Iris pigment epithelial cell (primary cell): ENCODE measurements at places on chromosomes 3 and 15.

DNA sequence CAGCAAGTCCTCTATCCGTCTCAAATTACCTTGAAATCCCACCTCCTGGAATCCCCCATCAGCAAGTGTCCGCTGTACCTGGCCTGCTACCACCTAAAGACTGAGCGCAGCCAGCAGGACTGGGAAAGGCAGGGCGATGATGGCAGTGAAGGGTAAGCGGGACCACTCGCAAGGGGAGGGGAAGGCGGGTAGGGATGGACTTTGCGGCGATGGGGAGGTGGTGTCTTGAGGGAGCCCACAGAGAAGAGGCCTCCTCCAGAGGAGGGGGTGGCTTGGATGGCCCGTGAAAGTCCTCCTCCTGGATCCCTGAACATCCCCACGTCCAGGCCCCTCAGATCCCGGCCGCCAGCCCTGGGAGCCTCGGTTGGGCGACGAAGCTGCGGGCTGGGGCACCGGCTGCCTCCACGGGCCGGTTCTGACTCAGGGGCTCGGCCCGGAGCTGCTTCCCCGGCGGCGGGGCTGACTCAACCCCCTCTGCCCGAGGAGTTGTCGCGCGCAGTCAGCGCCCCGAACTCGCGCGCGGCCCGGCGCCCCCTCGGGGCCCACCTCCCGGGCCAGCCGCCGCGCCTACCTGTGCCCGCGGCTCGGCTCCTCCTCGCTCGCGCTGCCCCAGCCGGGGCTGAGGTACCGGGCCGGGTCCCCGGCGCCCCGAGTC is 512 bp downstream of the LARP6 start:
- DNase-seq = peak; percentile 84

- DNase-seq = no peak
Measured at GRCh38 chr15:42220216-42220615, 12.1 kb upstream of the VPS39 start.

- DNase-seq = no peak
Measured at GRCh38 chr3:71310359-71310979, 273.1 kb downstream of the FOXP1 start.

DNA sequence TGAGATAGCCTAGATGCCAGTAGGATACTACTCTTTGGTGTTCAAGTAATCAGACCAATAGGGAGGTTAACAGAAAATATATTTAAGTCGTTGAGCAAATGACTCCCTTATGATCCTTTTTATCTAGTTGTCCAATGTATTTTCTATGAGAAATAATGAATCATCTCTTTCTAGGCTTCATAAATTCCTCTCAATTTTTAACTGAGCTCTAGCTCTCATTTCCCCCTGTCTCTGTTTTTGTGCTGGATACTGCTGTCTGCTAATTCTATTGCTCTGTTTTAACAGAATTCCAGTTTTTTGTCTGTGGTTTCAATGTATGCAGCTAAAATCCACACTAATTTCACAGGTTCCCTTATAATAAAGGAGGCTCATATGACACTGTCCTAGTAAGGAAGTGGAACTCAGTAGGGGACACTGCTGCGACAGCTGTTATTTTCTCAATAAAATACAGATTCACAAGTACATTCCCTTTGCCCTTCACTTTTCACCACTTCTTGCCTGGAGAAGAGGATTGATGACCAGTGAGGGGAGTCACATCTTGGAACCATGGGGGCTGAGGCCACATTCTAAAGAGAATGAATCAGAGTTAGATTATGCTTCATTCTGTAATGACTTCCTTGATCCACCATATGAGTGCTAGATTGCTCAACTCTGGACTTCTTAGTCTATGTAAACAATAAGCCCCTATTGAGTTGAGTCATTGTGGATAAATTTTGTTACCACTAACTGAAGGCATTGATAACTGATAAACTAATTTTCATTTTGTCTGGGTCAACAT is 558.7 kb upstream of the KCNMB2 start:
- peak; percentile 98 for DNase-seq

DNA sequence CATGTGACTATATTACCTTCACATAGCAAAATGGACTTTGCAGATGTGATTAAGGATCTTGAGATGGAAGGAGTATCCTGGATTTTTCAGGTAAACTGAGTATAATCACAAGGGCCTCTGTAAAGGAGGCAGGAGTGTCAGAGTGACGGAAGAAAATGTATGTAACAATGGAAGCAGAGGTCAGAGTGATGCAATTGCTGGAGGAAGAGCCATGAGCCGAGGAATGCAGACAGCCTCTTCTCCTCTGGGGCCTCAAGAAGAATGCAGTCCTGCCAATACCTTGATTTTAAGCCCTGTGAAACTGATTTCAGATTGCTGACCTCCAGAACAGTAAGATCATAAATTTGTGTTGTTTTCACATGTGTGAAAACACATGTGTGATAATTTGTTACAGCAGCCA is 15.1 kb downstream of the HEMK1 start:
- peak; percentile 54 for DNase-seq

DNA sequence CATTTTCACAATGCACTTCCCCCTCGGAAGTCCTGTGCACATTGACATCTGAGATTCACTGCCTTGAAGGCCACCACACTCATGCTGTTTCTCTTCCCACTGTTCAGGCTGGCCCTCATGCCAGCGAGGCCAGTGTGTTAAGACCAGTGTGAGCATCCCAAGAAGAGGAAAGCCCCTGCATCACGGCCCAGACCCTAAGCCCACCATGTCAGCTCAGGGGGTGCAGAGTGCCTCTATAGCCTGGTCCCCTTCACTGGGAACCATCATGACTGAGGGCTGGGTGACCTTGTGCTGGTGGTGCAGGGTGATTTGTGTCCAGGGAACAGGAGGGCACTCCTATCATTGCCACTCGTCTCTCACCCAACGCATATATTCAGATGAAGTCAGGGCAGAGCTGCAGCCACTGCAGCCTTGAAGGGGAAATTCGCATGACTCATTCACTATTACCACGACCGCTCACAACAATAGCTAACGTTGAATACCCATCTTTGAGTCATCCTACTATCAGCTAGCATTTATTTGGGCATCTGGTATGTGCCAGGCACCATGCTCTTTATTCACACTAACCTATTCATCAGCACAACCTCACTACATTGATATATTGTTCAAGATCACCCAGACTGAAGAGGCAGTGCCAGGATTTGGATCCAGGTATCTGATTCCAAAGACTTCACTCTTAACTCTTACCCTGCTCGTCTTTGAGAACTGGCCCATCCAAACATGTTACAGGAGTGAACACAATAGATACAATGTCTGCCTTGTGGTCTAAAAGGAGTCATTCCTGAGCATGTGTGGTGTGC is 58.8 kb upstream of the SLC6A11 start:
- DNase-seq = peak; percentile 40

DNA sequence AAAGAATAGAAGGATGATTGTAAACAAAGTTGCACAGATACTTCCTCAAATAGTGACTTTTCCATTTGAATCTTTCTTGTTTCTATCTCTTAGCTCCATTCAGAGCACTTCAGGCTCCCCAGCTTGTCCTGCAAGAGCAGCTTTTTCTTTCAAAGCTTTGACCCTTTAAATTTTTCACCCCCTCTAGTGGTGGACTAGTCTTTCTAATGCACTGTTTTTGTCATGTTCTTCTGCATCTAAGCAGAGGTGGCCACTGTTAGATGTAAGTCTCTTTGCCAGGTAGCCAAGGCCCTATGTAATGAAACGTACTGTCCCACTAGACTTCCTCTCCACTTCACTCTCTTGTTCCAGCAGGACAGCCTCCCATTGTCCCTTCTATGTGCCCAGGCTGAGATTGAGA is 74.0 kb upstream of the MANF start:
- peak; percentile 45 for DNase-seq
